Panc1 (cell line): ENCODE measurements at places on chromosomes 4 and X. TPM values are rescaled to one million over a fixed set of nuclear protein-coding genes. Genes with fewer than 3 reads are reported as not detected.

P2RY10 gene
- total RNA-seq = not detected

GPRIN3 gene
- 0.03 TPM for total RNA-seq

DNA sequence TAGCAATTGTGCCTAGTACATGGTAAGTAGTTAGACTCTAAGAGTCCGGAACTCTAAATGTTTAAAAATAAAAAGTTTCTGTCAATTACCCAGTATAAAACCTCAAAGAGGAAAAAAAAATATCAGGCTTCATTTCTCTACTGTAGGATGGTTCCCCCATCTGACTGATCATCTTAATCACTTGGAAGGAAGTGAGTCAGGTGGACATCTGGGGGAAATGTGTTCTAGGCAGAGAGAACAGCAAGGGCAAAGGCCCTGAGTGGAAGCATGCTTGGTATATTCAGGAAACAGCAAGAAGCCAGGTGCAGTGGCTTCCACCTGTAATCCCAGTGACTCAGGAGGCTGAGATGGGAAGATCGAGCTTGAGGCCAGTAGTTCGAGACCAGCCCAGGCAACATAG, 2.9 kb upstream of the EIF1AX start:
- no peak overlapping the region for H3K4me3 ChIP-seq
- peaks cover 4% of the 10 kb centered on the region; the same call in 1 of the 2 replicates for H3K4me1 ChIP-seq
- no peak overlapping the region for H3K27ac ChIP-seq
- DNase-seq = no peak
- no peaks in the 10 kb centered on the region for H3K27me3 ChIP-seq

DNA sequence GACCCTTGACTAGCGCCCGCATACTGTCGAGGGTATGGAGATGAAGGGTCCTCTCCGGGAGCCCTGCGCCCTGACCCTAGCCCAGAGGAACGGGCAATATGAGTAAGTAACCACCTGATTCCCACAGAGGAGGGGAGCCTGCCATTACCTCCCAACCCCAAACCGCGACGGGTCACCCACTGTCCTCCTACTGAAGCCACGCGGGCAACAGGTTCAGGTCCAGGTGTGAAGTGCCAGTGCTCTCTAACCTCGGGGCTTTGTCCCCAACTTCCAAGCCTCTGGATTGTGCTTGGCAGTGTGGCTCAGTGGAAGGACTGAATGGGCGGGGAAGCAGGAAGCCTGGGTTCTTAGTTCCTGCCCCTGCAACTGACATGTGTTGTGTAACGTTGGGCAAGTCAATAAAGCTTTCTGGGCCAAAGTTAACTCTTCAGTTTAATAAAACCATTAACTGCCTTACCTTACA, 694 bp downstream of the OCRL start:
- DNase-seq = no peak
- H3K27ac ChIP-seq = peak overlapping the region; percentile 85
- H3K27me3 ChIP-seq = no peaks in the 10 kb centered on the region
- peaks cover 15% of the 10 kb centered on the region for H3K4me1 ChIP-seq
- H3K36me3 ChIP-seq = no peaks in the 10 kb centered on the region

DNA sequence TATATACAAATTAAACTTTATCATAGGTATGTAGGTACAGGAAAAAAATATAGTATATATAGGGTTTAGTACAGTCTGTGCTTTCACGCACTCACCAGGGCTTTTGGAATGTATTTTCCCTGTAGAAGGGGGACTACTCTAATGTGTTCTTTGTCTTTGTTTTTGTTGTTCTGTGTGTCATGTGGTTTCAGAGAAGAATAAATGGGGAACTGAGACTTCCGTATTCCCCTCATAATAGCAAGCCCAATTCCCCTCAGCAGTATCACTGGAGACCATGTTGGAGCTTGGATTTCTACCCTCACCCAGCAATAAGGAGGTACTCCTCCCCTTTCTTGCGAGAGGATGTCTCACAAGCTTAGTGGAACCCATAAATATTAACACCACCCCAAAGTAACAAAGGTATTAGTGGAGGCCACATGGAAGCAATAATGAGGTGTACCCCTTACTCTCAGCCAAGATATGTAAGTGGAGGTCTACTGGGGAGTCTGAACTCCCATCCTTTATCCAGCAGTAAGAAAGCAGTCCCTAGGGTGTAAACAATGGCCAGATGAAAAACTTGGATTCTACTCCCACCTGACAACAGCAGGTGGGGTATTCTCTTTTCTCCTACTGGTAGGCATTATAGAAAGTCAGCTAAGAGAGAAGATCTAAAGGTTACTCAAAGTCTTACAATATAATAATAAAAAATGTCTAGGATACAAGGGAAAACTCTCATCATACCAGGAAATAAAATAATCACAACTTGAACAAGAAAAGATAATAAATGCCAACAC, 805.4 kb upstream of the GALNTL6 start:
- H3K4me3 ChIP-seq = no peak overlapping the region
- H3K27me3 ChIP-seq = no peaks in the 10 kb centered on the region
- H3K36me3 ChIP-seq = no peaks in the 10 kb centered on the region
- H3K27ac ChIP-seq = no peak overlapping the region

- no peak for DNase-seq
- no peaks in the 10 kb centered on the region for H3K4me1 ChIP-seq
- H3K27ac ChIP-seq = no peak overlapping the region
- no peaks in the 10 kb centered on the region for H3K27me3 ChIP-seq
Measured at GRCh38 chrX:38089173-38089982, 83.0 kb downstream of the SYTL5 start.

DNA sequence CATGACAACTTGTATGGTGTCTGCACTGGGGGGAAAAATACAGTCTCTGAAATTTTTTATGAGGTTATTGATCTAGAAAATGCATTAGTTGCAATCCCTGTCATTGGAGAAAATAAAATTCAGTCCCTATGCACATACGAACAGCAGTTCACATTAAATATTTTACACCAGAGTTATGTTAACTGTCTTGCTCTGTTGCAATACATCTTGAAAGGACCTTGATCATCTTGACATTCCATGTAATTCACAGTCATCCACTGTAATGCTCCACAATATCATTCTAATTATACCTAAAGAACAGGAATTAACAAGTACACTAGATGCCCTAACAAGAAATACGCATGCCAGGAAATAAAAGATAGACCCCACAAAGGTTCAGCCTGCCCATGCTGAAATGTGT, 934.6 kb upstream of the PCDH10 start:
- H3K4me1 ChIP-seq = no peaks in the 10 kb centered on the region
- no peak overlapping the region for H3K27ac ChIP-seq
- DNase-seq = no peak

DNA sequence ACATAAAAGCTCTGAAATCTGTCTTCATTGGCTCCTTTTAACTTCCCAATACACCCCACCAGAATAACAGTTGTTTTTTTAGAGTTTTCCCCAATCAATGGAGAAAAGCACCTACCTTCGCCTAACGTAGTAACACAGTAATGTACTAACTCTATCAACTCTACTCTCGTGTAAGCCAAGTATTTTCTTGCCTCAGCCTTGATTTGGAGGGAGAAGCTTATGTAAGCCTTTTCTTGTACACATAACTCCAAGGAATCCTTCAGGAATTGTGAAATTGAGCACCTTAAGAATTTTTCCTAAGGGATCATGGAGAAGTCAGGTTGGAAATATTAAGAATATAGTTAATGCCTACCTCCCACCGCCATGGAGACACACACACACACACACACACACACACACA, 181.2 kb downstream of the RAPGEF2 start:
- H3K27me3 ChIP-seq = no peaks in the 10 kb centered on the region
- no peaks in the 10 kb centered on the region for H3K36me3 ChIP-seq
- no peak for DNase-seq
- H3K4me3 ChIP-seq = no peak overlapping the region
- H3K27ac ChIP-seq = no peak overlapping the region

WDFY3 gene
- 47.8 TPM for total RNA-seq
